ENCODE measurements at places on chromosomes 5 and 9. TPM values are rescaled to one million over a fixed set of nuclear protein-coding genes. Genes with fewer than 3 reads are reported as not detected.

DNA sequence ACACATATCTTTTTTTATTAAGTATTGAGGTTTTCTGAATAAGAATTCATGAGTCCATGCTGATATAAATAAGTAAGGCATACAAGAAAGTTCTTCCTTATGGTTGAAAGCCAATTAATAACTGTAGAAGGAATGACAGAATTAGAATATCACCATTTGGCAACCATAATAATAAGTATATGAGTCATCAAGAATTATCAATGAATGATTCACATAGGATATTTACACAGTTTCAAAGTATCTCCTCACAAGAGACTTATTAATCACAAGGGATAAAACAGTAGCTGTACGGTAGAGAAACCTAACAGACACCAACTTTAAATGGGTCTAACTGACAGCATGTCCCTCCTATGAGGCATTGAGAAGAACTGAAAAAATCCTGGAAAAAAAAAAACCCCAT is 161.6 kb downstream of the NR3C1 start:
- DNase-seq: no peak

DNA sequence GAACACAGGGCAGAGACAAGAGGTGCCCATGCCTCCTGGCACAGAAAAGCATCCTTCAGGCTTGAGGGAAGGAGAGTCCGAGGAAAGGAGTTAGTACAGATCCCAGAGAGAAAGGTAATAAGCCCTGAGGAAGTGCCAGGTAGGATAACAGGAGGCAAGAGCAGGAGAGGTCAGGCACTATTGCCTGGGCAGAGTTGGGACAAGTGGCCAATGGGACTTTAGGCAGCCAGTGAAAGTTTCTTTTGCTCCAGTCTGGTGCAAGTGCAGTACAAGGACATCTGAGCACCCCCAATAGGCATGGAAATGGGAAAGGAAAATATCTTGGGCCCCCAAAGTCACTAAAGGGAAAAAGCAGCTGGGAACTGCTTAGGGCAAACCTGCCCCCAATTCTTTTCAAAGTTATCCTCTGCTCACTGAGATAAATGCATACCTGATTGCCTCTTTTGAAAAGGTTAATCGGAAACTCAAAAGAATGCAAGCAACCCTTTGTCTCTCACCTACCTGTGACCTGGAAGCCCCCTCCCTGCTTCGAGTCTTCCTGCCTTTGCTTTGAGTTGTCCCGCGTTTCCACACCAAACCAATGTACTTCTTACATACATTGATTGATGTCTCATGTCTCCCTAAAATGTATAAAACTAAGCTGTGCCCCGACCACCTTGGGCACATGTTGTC is 46.5 kb downstream of the ELOVL7 start:
- DNase-seq: no peak

- no peak for DNase-seq
These were observed 330.7 kb upstream of the POU5F2 start for GRCh38 chr5:94072116-94072515.

GRCh38 chr9:136564379-136564988 is 18.6 kb upstream of the NOTCH1 start:
- no peak for DNase-seq

- DNase-seq: no peak
These were observed 50.5 kb upstream of the CTNNAL1 start for GRCh38 chr9:109063760-109064159.

- no peak for DNase-seq
These were observed 90.8 kb downstream of the TENT4A start for GRCh38 chr5:6803981-6804550.

GRCh38 chr5:32072054-32072453 is 102.1 kb downstream of the GOLPH3 start:
- DNase-seq: no peak

- no peak for DNase-seq
These were observed 1.3 kb upstream of the TMEM250 start for GRCh38 chr9:136119883-136120393.

DNA sequence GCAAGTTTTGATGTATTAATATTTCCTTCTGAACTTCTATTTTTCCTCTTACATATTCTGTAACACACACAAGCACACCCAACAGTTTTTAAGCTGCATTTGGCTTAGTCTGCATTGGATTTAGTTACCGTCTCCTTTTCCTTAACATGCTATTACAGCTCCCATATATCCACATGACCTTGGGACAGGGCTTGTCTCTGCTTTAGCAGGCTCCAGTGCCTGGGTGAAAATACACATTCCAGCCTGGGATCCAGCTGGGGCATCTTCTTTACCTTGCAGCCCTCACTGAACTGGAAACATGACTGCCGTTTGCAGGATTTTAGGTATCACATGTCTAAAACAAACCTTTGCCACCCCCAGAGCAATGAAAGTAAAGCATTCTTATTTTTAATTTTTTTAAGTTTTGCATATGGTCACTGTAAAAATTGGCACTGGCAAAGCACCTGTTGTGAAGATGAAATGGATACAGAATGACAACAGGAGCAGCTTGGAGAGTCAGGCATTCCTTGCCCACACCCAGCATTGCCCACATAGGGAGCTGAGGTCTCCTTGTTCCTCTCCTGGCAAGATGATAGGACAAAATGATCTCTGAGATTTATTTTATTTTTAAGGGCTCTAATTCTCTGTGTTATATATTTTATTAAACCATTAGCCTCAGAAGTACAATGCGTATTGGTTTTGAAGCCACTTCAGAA is 4.0 kb downstream of the GADD45G start:
- no peak for DNase-seq

- no peak for DNase-seq
These were observed 79.0 kb upstream of the RNF38 start for GRCh38 chr9:36479101-36479500.

DNA sequence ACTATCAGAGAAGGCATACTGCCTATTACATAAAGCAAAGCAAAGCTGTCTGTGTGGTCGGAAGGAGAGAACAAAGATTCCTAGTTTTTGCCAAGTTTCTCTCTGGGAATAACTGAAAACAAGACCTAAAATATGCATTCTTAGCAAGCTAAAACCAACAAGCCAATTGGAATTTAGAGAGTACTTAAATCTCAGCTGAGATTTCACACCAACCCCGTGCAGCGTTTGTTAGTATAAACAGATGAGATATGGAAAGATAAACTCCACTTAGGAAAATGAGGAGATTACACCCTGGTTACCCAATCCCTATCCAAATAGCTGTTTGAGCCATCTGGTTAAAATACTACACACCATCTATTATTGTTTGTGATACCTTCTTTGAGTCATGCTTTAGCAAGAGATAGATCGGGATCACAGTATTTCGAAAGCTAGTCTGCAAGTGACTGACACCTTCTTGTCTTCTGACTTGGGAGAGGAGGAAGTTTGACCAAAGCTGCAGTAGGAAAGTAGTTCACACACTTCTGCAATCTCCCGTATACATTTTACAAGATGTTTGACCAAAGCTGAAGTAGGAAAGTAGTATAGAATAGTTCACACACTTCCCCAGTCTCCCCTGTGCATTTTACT is 18.2 kb downstream of the FAF2 start:
- no peak for DNase-seq

DNA sequence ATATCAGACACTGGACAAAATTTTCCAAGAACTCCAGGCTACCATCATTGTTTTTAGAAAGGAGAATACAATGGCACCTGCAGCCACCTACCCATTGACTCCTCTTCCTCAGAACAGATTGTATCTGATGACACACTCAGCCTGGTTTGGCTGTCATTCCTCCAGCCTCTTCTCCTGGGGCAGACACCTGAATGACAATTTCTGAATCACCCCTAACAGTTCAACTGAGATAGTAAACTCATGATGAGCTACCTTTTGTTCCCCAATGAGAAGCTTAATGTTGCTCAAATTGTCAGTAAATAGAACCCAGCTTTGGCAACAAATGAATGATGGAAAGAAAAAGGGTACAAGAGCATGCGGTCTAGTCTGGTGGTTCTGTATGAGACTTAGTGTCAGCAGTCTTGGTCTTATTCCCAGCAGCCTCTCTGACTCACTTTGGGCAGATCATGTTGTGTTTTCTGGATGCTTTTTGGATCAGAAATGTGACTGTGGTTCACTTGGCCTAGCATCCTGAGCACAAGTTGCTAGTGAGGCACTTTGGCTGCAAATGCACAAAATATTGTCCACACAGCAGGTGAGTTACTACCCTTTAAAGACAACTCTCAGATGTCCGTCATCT is 78.3 kb downstream of the MAMDC2 start:
- DNase-seq: no peak

- no peak for DNase-seq
These were observed 27.5 kb upstream of the GNPDA1 start for GRCh38 chr5:142040285-142040684.

GRCh38 chr9:94896512-94896911 is 170.0 kb downstream of the AOPEP start:
- no peak for DNase-seq

DNA sequence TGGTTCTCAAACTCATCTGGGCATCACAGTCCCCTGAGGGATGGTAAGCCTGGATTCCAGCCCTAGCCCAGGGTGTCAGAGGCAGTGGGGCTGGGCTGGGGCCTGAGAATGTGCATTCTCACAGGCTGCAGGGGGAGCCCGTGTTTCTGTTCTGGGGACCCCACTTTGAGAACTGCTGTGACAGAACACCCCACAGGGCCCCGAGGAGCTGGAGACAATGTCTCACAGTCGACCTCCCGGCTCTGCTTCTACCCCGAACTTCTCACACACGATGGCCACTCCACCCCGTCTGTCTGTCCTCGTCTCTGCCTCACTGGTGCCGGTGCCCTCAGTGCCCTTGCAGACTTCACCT is 130.0 kb downstream of the CACNA1B start:
- no peak for DNase-seq

DNA sequence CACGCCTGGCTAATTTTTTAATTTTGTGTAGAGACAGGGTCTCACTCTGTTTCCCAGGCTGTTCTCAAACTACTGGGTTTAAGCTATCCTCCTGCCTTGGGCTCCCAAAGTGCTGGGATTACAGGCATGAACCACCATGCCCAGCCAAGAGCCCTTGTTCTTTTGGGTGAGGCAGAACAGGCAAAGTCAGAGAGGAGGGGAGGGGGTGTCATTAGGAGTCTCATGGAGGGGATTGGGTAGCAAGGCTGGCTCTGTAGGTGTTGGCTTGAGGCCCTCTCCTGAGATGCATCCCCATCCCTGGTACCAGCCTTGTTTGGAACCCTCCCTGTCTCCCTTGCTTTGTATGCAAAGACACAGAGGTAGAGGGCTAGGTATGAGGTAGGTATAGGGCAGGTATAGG is 24.1 kb downstream of the GSN start:
- DNase-seq: no peak

DNA sequence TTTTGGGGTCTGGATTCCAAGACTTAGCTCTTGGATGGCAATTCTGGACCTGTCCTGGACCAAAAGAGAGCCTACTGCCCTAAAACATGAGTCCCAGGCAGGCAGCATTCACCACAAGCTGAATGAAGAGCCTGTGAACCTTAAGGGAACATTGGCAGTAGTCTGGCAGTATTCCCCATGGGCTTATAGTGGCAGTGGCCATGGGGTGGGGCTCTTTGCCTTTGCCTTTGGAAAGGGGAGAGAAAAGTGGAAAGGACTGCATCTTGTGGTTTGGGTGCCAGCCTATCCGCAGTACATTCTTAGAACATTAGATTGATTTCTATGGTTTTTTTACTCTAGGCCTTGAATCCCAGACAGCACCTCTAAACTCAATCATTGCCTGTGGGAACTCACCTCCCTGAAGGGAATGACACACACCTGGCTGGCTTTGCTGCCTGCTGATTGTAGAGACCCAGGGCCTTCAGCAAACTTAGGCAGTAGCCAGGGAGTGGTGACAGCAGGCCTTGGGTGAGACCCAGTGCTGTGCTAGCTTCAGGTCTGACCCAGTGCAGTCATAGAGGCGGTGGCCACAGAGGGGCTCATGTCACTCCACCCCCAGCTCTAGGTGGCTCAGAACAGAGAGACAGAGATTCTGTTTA is 216.3 kb downstream of the CETN3 start:
- no peak for DNase-seq

- DNase-seq: no peak
These were observed 60.6 kb downstream of the AUH start for GRCh38 chr9:91301161-91301560.

DNA sequence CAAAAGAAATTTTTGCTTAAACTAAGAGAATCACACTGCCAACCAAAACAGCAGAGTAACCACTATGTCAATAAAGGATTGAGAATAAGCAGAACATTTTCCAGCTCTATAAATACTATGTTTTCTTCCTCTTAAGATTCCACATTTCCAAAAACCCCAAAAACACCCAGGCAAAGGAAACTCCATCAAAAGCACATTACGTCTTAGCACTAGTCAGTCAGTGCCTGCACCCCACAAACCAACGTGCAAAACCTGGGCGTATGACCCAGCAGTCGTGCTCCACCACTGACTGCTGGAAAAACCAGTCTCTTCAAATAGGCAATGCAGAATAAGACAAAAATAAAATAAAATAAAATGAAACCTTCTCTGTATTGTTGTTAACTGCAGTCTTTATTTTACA is 85.3 kb downstream of the GNAQ start:
- no peak for DNase-seq

ACER2 gene
- total RNA-seq: 2.0 TPM

CD274 gene
- 2.5 TPM for total RNA-seq

RANBP17 gene
- 10.8 TPM for total RNA-seq

FAM193B gene
- total RNA-seq: 31.8 TPM

HTR4 gene
- total RNA-seq: 1.8 TPM

PCDHA9 gene
- under 0.01 TPM for total RNA-seq

PCDHAC1 gene
- under 0.01 TPM for total RNA-seq

Data from liver (tissue), 10 donors.